ENCODE measurements at places on chromosomes 7 and 10. TPM values are rescaled to one million over a fixed set of nuclear protein-coding genes. Genes with fewer than 3 reads are reported as not detected.
A peak's percentile ranks its signal among the peaks of the same experiment; 100 is the strongest.

- no peak for DNase-seq
Observed at GRCh38 chr10:124511205-124512039, 49.8 kb downstream of the LHPP start.

DNA sequence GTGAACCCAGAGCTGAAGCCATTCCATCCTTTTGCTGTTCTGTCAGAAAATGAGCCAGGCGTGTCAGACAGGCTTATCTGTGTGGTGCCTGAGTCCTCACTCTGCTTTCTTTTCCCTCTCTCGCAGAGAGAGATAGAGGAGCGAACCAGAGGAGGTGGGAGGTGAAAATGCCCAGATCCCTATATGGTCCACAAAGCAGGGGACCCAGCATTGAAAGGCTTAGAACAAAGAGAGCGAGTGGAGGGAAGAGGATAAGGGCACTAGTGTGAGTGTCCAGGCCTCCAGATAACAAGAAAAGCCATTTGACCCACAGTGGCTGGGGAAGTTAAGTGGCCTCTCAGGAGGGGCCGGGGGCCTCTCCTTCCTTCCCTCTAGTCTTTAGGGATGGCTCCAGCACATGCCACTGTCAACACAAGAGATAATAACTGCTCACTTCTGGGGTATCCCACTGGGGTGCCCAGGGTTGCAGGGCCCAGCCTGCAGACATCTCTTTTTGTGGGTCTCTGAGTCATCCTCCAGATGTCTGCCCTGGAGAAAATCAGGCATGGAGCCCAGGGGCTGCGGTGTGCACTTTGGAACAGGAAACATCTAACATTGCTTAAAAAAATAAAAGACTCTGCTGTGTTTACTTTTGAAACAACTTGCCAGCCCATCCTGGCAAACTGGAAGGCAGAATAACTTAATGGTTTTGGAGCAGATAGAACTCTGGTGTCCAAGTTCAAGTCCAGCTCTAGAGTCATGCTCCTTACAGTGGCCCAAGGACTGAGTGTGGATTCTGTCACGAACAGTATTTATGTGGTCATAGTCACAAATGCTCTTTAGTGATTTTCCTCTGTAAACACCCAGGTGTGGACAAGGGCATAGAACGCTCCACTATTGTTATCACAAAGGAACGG lies 189.5 kb downstream of the CXCL12 start:
- DNase-seq = peak; percentile 65

DNA sequence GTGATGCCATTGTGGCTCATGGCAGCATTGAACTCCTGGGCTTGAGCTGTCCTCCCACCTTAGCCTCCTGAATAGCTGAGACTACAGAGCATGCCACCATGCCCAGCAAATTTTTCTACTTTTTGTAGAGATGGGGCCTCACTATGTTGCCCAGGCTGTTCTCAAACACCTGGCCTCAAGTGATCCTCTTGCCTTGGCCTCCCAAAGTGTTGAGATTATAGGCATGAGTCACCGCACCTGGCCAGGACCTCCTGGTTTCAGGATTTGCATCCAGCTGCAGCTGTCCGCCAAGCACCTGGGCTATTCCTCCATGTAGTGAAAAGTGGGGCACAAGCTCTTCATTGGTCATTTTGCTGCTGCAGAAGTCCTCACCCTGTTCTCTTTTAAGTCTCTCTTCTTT lies 58.9 kb downstream of the ZNF22 start:
- no peak for DNase-seq

Gene KCNMA1
- 74.5 TPM for total RNA-seq

DNA sequence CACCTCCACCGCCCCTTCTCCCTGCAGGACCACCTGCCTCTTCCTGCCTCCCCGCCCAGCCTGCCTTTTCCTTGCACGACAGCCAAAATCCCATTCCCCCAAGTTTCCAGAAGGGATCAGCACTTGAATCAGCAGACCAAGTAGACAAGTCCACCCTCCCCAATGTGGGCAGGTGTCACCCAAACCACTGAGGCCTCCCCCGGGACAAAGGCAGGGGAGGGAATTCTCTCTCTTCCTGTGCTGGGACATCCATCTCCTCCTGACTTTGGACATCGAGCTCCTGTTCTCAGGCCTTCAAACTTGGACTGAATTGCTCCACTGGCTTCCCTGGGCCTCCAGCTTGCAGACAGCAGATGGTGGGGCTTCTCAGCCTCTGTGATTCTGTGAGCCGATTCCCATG lies 21.6 kb upstream of the PSMG3 start:
- no peak for DNase-seq

DNA sequence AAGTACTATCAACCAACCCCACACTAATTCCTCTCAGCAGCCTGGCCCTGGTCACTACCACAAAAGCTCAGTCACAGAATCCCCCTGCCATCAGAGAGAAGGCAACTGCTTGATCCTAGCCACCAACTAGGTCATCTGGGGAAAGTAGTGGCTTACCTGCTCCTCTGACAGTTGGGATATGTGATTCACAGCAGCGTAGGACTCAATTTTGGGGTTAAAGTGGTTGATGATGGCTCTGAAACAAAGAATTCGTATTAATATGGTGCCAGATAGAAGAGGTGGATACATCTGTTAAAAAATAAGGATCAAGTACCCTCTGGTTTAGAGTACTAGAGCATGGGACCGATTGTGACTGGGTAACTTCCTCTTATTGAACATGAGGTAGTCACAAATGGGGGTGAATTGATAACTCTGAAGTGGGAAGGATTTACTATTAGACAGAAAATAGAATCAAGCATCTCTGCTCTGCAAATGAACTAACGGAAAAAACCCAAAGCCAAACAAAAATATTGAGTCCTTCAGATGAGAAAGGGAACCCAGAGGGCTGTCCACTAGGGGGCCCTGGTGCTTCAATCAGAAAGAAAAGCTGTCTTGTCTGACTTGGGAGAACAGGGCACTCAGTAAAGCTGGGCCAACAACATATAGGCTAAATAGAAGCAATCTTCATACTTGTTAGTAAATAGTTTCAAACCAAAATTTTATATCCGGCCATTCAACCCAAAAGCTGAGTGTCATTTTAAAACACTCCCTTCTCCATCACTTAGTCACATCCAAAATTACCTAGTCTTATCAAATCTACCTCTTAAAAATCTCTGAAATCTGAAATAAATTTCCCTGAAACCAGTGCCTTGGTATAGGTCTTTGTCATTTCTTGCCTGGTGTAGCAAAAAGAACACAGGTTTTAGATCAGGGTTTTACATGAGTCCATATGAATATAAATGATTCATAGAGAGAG lies 45.9 kb upstream of the KCNIP2 start:
- DNase-seq = peak; percentile 55

GRCh38 chr10:45421221-45422097 lies 47.4 kb downstream of the ALOX5 start:
- peak; percentile 38 for DNase-seq

- DNase-seq = no peak
Observed at GRCh38 chr10:113705344-113705652, 25.6 kb downstream of the CASP7 start.

GRCh38 chr7:135342887-135343286 lies 109.2 kb downstream of the STRA8 start:
- DNase-seq = no peak

- DNase-seq = no peak
Observed at GRCh38 chr7:70595755-70596597, 536.0 kb upstream of the GALNT17 start.

Gene DNMBP
- 10.8 TPM for total RNA-seq

DNA sequence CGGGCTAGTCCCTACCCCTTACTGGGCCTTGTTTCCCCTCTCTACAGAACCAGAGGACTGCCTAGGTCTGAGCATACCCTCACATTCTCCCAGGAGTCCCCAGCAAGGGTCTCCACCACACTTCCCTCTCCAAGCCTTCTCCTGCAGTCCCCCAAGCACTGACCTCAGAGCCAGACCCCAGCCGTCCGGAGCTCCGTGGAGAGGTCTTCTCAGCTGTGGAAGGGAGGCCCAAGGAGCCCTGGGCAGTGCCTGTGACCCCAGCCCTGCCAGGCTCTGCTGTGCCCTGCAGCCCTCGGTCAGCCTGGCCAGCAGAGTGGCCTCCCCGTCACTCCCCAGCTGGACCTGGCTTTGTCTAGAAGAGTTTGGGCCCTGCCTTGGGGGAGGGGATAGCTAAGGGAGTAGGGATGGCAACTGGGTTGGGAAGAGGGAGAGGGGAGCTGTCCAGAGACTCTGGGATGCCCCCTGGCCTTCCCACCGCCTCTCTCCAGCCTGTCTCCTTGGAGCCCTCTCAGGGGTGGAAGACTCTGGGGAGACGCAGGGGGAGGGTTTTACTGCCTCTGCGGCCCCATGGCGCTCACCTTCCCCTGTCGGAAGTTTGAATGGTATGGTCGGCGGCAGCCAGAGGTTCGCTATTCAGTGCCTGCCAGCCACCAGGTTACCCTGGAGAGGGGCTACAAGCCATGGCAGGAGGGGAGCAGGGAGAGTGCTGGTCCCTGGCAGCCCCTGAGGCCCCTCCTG lies at the start of gene C10orf105:
TSS of gene C10orf105 (minus strand) at position 315 of the 738 bp plus-strand sequence. CDS start 3,441 bp downstream, outside the sequence.
- DNase-seq = no peak

DNA sequence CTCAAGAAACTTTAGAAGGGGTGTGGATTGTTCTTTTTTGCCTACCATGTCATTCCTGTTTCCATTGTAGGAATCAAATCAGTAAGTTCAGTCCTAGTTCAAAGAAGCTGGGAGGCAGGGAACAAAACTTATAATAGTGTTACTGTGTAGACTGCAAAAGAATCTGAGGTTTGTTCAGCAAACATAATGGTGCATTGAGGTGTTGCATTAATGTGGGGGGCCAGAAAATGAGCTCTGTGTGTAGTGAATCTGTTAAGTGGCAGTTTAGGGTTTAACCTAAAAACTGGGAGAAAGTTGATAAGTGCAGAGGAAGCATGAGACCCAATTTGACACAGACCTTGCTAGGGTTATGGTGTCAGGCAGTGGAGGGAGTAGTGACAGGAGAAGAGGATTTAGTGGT lies 197.7 kb downstream of the SUGCT start:
- no peak for DNase-seq

GRCh38 chr10:52779541-52780390 lies 7.2 kb upstream of the MBL2 start:
- DNase-seq = no peak

Gene NPSR1
- total RNA-seq = not detected

DNA sequence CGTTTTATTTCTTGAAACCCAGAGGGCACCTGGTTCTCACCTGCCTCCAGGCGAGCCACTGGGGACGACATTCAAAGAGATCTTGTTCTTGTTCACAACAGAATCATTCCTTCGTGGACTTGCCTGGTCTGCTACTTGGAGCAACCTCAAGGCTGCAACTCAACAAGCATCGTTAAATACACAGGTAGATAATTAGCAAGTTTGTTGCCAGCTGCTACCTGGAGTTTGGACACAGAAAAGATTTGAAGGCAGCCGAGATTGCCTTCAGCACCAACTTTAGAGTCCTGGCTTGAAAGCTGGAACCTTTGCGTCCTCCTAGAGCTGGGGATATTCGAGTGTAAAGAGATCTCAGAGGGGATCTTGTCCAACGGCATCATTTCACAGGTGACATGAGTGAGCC lies 89.6 kb upstream of the C7orf33 start:
- DNase-seq = no peak

DNA sequence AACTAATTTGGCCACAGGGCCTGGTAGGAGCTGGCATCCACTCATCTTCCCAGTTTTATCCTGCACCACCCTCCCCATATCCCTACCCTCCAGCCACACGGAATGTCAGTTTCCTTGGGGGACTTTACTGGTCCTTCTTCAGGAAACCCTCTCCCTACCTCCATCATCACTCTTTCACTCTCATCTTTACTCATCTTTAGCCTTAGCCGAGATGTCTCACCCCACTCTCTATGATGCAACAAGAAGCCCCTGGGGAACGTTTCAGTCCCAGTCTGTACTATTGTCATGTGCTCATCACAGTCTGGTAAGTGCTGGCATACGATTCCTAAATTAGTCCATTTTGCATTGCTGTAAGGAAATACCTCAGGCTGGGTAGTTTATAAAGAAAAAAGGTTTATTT lies 34.9 kb upstream of the TMEM248 start:
- DNase-seq = no peak

GRCh38 chr10:130928306-130928705 lies 383.2 kb downstream of the TCERG1L start:
- no peak for DNase-seq

GRCh38 chr10:77036276-77036675 lies 601.3 kb downstream of the KCNMA1 start:
- DNase-seq = no peak

DNA sequence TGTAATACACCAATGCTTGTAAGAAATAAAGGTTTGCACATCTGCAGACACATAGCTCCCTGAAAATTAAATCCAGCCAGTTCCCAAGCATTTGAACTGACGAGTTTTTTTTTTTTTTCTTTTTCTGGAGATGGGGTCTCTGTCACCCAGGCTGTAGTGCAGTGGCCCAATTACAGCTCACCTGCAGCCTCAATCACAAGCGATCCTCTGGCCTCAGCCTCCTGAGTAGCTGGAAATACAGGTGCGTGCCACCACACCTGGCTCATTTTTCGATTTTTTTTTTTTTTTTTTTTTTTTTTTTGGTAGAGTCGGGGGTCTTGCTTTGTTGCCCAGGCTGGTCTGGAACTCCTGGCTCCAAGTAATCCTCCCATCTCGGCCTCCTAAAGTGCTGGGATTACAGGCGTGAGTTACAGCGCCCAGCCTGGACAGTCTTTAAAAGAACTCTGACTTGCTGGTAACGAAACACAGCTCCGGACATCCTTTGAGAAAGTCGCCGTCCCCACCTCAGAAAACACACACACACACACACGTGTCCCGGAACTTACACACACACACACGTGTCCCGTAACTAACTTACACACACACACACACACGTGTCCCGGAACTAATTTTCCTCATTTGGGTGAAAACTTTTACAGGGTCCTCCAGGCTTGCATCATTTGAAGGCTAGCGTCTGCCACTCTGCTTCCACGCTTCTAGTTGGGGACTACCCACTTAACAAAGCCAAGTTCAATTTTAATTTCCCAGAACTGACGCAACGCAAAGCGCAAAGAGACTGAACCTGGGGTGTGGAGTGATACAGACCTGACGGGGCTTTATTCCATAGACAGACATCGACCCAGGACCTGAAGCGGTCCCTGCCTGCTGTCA lies 18.6 kb downstream of the OCM2 start:
- DNase-seq = no peak

- no peak for DNase-seq
Observed at GRCh38 chr10:74255214-74255613, 104.2 kb downstream of the ADK start.

DNA sequence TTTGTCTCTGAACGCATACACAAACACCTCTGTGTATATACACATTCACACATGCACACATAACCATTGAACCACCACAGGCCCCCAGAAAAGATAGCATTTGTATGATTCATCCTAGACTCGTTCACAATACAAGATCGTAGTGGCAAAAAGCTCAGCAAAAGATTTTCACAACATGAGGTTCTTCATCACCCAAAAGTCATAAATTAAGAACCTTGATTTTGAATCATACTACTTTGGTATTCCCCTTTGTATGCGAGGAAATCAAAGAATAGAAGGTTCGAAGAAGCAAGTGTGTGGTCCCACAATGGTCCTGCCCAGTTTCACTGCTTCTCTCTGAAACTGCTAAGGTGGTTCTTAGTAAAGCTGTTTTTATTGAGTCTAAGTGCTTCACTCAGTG lies 200.7 kb downstream of the CELF2 start:
- no peak for DNase-seq

GRCh38 chr7:155860461-155860839 lies 48.2 kb upstream of the SHH start:
- no peak for DNase-seq

Gene PRF1
- 1.9 TPM for total RNA-seq
